ENCODE measurements at places on chromosomes 11 and 22.

DNA sequence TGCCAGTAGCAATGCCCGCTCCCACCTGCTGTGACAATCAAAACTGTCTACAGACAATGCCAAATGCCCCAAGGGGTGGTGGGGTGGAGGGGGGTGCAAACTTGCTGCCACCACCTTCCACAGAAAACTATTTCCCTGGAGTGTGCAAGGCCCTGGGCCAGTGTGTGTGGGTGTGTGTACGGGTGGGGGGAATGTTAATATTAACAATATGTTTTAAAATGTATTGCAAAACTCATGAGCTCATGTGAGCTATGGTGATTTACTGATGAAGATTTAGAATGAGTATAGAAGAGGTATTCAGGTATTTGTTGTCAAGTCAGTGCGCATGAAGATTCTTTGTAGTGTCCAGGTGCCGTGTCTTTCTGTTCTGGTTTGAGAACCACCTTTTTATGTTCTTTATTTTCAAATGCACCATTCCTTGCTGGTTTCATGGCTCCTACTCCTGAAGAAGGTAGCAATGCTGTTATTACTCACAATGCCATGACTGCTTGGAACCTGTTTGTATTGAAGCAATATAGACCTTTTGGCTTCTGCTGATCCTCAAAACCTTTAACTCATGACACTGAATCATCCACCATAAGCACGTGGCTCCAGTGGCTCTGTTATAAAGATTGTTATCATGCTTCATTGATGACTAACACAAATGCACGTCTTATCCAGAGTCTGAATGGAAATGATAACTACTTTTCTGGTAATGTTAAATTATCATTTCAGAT is 29.9 kb upstream of the AQP11 start:
- no peak for DNase-seq

GRCh38 chr22:44406341-44407170 is 91.5 kb downstream of the RTL6 start:
- no peak for DNase-seq

GRCh38 chr22:46072981-46073682 is 77.2 kb upstream of the PPARA start:
- no peak for DNase-seq

DNA sequence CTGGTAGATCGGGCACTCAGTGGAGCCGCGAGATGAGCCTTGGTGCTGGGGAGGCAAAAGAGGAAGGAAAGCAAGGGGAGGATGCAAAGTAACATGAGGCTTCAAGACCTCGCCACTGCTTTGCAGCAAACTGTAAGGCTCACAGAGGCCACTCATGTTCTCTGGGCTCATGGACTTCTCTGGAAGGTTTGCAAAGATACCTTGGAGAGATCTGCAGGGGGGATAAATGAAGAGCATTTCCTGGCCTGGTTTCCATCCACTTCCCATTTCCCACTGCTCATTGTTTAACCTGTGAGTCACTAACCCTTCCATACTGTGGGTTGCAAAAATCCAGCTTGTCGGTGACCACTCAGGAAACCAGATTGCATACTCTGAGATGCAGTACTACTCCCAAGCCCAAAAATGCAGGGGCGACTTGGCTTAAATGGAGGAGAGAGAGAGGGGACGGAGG is 38.5 kb downstream of the OSBP2 start:
- no peak for DNase-seq

- DNase-seq: no peak
These were observed 123.5 kb downstream of the DBX1 start for GRCh38 chr11:20036626-20037335.

GRCh38 chr11:8219257-8220021 is 44.2 kb downstream of the LMO1 start:
- no peak for DNase-seq

DNA sequence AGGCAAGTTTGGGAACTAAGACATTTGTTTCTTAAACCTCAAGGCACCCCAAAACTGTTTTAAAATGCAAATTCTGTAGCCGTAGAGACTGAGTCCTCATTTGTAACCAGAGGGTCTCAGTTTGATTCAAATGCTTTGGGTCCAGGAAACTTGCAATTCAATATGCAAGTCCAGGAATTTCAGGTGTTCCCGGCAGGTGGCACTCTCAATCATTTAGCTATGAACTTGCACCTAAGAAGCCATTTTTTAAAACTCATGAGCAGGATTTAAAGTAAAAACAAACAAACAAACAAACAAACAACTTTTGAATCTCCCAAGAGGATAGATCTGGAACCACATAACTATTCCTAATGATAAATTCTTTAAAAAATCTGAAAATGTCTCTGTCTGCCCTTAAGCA is 8.7 kb upstream of the ABTB2 start:
- no peak for DNase-seq

DNA sequence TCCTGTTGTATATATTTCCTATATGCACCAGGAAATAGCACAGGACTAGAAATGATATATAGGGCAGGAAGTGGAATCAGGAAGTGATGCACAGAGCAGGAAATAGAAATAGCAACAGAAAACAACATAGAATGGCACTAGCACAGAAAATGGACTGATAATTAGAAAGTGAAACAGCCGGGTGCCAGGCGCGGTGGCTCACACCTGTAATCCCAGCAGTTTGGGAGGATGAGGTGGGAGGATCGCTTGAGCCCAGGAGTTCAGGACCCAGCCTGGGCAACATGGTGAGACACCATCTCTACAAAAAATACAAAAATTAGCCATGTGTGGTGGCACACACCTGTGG is 10.0 kb upstream of the RELT start:
- DNase-seq: no peak

GRCh38 chr22:39946503-39947219 is 13.5 kb upstream of the TMA7B start:
- no peak for DNase-seq

GRCh38 chr11:27754035-27755017 is 54.1 kb upstream of the BDNF start:
- no peak for DNase-seq

- no peak for DNase-seq
These were observed 6.9 kb downstream of the TST start for GRCh38 chr22:37012262-37012904.

DNA sequence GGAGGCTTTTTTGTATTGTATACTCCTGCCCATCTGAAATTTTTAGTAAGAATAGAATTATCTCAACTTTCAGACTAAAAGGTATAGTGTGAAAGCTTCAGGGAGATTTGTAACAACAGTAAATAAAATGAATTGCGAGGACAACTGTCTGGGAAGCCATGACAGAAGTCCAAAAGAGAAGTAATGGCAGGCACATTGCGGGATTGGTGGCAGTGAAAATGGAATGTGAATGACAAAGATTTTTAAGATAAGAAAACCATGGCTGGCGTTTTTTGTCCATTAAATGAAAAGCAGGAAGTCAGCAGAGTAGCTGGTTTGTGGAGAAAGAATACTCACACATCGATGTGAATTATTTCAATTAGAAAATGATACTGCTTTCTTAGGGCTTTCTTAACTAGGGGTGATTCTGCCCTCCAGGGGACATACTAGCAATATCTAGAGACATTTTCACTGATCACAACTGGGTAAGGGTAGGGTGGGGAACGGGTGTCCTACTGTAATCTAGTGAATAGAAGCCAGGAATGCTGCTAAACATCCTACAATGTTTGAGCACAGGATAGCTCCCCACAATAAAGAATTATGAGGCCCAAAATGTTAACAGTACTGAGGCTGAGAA is 1.6 kb downstream of the NPAT start:
- DNase-seq: no peak

DNA sequence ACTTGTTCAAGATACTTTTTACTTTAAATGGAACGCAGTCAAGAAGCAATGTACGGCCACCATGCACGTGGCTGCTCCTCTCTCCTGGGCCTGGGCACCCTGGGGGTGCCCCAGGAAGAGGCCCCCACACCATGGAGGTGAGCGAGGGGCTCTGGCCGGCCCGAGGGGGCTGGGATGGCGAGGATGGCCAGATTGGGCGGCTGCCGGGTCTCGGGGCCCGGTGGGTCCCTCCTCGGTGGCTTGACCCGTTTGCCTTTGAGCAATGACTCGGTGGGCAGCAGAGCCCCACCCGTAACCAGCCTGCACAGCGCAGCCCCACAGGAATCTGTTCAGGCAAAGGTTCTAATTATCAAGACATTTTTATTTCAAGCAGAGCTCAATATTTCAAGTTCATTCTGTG is 167.4 kb downstream of the BRD1 start:
- no peak for DNase-seq

GRCh38 chr11:113073290-113073953 is 112.2 kb downstream of the NCAM1 start:
- no peak for DNase-seq

GRCh38 chr11:61700212-61700611 is 20.0 kb downstream of the DAGLA start:
- no peak for DNase-seq

- no peak for DNase-seq
These were observed 1780.5 kb downstream of the LRRC4C start for GRCh38 chr11:39678996-39679395.

DNA sequence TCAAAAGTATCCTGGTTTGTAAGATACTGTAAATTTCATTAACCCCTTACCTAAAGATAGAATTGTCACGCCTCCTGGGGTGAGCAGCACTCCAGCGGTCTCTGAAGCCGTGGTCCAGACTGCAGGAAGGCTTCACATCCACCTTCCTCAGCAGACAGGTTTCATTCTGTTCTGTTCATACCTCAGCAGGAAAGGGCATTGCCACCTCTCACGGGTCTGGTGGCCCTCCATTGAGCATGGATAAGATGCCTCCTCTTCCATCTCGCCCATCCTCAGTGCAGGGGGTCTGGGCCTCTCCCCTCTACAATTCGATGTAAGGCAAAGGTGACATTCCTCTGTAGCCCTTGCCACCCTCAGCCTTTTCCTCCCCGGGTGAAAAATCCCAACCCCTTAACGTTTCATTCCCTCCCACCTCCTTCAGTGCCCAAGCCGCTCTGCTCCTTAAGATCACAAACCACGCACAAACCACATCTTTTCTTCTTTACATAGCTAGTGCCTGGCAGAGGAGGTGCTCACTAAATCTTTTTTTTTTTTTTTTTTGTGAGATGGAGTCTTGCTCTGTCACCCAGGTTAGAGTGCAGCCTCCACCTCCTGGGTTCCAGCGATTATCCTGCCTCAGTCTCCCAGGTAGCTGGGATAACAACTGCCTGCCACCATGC is 28.5 kb downstream of the RPUSD4 start:
- no peak for DNase-seq

- no peak for DNase-seq
These were observed 827 bp upstream of the MUC2 start for GRCh38 chr11:1073851-1074243.

- no peak for DNase-seq
These were observed 1041.3 kb downstream of the OPCML start for GRCh38 chr11:132490978-132491377.

- DNase-seq: peak; percentile 49
These were observed 2.0 kb upstream of the CAPN5 start for GRCh38 chr11:77064648-77065217.

- no peak for DNase-seq
These were observed 67.8 kb upstream of the CSNK2A3 start for GRCh38 chr11:11420899-11421285.

DNA sequence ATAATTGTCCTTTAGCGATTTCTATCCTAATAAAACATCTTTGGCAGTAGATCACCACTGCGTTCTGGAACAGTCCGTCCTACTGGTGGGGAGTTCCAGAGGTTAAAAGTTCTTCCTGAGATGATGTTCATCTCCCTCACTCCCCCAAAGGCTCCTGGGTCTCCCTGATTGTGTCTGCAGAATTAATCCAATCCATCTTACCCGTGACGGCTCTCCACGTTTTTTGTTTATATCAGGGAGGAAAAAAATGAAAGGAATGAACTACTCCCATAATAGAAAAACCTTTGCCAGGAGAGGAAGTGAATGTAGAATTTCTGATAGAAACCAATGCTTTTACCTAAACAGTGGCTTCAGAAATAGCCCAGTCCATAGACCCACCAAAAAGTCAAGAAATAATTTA is 81.6 kb downstream of the LARGE1 start:
- no peak for DNase-seq

GRCh38 chr22:48706934-48707762 is 1120.5 kb downstream of the BRD1 start:
- no peak for DNase-seq

All from type B pancreatic cell (in vitro differentiated cells).